ENCODE measurements at places on chromosomes 5 and 9.

- no peak for DNase-seq
Measured at GRCh38 chr9:105309531-105309931, 65.1 kb downstream of the SLC44A1 start.

DNA sequence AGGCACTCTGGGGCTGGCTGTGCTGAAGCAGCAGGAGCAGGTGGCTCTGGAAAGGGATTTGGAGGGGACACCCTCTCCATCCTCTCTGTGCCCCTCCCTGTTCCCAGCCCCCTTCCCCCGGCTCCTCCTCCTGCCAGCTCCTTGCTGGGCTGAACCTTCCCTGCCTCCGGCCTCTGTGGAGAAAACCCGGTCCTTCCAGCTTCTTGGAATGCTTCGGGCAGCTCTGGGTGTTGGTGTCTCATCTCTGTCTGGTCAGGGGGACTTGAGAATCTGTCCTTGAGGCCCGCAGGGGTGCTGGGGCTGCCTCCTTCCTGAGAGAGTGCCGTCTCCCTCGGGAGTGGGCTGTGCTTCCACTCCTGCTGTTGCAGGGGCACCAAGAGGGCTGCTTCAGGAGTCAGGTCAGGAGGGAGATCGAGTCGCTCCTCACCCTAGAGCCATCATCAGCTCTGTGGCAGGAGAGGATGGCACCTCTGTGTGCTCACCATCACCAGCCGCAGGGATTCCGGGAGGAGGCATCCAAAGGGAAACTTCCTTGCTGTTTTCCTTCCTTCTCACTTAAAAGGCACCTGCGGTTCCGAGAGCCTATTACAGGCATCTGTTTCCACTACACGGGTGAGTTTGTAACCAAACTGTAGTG is 30.6 kb downstream of the NDUFS6 start:
- no peak for DNase-seq

DNA sequence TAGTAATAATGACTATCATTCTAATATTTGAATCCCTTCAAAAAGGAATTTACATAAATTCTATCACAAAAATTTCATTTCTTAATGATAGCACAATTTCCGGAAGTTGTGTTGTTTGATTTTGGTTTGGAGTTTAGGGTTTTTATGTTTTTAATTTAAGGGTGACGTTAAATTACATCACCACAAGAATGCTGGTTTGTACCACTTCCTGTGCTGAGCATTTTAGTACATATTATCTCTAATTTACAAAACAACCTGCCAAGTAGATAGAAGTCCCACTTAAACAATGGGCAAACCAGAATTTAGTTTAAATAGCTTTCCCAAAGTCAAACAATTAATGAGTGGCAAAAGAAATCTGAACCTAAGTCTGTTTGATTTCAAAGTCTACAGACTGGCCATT is 63.4 kb downstream of the DENND1A start:
- no peak for DNase-seq

- no peak for DNase-seq
Measured at GRCh38 chr5:130231786-130232185, 327.5 kb downstream of the CHSY3 start.

- DNase-seq, result no peak
Measured at GRCh38 chr5:74394528-74394915, 246.0 kb downstream of the ENC1 start.

DNA sequence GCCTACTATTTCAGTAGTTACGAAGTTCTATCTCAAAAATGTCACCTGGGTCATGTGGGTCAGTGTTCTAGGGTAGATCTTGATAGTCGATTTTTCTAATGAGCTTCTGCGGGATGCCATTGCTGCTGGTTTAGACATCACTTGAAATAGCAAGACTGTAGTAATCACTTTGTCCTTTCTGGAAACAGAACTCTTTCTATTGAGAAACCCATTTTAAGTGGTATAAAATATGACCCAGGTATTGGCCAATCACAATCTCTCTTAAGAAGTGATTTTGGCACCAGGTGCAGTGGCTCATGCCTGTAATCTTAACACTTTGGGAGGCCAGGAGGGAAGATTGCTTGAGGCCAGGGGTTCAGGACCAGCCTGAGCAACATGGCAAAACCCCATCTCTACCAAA is 17.6 kb downstream of the ARRDC3 start:
- DNase-seq, result no peak

- DNase-seq, result no peak
Measured at GRCh38 chr9:36461323-36461722, 61.3 kb upstream of the RNF38 start.

DNA sequence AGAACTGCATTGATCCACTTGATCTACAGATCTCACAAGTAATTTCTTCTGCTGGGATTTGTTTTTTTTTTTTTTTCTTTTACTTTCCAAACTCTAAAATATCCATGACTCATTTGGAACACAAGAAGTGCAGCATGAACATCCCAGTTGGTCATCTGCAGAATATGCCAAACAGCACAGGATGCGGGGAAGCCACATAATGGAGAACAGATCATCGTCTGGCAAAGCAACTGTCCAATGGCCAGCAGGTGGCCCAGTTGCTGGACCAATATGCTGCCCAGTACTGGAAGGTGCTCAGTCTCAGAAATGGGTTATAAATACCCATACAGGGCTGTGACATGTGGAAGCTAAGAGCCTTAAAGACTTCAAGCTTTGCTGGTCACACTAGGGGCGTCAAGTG is 221.3 kb upstream of the TAS2R1 start:
- DNase-seq, result no peak

DNA sequence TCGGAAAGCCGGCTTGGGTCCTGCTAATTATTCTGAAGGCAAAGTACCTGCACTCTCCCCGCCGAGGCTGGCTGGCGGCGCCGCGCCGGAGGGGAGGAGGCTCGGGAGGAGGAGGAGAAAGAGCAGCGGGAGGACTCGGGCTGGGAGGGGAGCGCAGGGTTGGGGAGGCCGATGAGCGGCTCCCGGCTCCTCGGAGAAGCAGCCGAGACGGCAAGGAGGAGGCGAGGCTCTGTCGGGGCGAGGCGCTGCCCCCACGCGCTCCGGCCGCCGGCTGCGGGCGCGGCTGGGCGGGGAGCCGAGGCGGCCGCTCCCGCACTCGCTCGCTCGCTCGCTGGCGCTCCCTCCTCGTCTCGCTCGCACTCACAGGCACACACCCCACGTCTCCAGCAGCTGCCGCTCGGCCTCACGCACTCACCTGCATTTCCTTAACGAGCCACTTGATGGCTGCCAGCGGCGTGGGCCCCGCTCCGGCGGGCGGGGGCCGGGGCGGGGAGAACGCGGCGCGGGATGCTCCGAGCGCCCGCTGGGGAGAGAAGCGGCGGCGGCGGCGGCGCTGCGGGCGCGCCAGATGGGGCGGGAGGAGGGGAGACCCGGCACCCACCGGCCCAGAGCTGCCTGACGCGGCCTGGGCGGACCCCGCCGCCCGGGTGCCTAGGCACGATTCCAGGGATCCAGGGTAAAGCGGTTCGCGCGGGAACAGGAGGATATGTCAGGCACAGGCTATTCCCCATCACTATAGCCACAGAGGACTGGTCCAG is at the start of gene PTPRD:
TSS of gene PTPRD (minus strand) at position 362 of the 758 bp plus-strand sequence.
- DNase-seq, result no peak

DNA sequence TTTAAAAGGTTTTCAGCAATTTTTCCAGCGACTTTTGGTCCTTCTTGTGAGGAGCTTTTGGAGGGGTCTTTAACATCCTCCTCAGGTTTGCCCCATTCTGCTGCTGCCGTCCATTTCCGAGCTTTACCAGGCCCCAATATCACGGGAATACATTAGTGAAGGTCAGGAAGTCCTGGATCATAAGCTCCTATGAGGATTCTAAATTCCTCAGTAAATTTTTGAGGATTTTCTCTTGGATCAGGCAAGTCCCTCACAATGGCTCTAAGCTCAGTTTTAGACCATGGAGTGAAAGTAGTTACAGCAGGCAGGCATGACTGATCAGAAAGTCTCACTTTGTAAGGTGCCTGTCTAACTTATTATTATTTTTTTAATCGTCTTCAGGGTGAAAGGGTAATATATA is 17.2 kb upstream of the GBGT1 start:
- DNase-seq, result no peak

GRCh38 chr9:126702151-126703001 is 88.6 kb downstream of the LMX1B start:
- DNase-seq, result no peak

DNA sequence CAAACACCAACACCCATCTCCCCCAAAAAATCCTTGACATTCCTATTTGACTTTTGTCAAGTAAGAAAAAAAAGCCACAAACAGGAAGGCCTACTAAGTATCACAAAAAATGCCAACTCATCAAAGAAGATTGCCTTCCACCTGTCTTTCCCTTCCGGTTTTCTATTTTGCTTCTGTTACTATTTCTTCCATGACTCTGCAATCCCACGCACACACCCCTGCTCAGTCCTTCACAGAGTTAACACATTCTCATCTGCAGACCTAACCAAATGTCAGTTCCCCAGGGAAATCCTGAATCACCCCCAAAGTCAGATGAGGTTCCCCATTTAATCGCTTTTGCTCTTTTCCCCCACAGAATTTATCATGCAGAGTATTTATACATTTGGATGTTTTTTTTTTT is 15.1 kb downstream of the LPAR1 start:
- DNase-seq, result no peak

DNA sequence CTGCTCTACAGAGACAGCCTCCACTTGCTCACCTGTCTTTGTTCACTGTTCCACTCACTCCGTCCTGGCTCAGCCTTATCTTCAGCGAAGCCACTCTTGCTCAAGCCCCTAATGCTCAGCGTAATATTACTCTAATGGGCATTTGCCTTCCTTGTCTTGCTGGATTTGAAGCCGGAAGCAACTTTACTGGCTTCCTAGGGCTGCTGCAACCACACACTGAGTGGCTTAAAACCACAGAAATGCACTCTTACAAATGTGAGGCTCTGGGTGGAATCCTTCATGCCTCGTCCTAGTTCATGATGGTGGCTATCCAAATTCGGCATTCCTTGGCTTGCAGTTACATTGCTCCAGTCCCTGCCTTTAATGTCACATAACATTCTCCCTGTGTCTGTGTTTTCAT is 85.5 kb upstream of the MARCHF11 start:
- DNase-seq, result no peak

DNA sequence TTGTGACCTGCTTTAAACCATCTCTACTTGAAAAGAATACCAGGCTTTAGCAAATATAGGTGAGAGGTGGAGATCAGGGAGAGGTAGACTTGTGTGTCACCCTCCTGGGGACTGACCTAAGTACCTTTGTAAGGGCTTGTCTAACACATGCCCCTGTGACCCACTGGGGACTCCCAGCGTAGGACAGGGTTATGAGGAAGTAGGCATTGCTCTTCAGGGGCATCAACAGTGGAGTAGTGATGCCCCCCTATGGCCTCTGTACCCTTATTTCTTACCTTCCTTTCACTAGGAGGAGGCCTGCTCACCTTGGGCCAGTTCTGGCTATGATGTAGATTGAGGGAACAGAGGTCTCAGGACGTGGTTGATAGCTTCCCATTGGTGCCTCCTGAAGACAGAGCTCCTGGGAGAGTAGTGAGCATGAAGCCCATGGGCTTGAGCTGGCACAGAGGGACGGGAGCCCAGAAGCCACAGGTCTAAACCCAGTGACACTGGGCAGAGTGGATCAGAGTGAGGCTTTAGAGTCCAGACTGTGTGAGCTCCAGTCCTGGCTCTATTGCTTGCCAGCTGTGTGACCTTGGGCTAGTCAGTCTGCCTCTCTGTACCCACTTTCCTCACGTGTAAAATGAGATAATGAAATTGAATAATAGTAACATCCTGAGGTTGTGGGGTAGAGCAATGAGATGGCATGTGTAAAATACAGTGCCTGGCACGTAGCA is 191.7 kb downstream of the AOPEP start:
- DNase-seq, result no peak

GRCh38 chr5:7886849-7887475 is 18.0 kb downstream of the MTRR start:
- no peak for DNase-seq

- no peak for DNase-seq
Measured at GRCh38 chr9:116204252-116204882, 50.8 kb downstream of the PAPPA start.

GRCh38 chr5:75236322-75237316 is at the start of gene ANKRD31:
Gene ANKRD31, minus strand, starts transcription at chr5:75236878. Its CDS starts 192 bp downstream, at chr5:75236686.
- DNase-seq, result peak; percentile 37

GRCh38 chr5:122839731-122840130 is 5.7 kb upstream of the SNX24 start:
- DNase-seq, result no peak

- DNase-seq, result no peak
Measured at GRCh38 chr9:87725356-87725899, 491 bp upstream of the CTSL start.

DNA sequence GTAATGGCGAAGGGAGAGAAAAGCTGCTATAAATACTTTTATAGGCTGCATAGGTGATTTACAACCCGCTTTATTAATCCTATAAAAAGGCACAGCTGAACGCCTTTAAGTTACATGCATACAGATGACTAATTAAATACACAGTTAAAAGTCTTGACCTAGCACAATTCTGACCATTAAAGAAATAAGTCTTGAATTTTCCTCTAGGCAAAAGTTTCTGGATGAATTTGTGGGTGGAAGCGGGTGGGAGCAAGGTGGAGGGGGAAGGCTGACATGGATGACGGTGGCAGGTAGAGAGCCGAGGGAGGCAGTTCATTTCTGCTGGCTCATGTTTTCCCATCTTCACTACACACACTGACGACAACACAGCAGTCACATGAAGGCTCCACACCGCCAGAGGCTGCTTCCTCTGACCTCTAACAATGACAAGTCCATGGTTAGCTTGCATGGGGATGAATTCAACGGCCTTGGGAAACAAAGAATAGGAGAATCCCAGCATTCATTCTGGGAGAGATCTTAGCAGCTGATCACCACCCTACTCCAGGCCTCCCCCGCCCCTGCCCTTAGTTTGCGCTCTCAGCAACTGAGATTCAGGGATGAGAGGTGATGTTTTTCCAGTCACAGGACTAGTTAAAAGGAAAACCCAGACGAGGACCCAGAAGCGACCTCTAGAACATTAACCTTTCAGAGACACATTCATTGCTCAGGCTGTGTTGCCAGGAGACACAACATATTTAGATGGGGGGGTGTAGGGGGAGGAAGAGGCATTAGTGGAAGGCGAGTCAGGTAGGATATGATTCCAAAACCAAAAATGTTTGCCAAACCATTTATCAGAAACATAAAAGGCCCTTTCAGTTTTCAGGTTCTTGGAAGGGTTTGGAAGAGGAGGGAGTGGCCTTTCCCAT is 329.3 kb downstream of the PIK3R1 start:
- no peak for DNase-seq

DNA sequence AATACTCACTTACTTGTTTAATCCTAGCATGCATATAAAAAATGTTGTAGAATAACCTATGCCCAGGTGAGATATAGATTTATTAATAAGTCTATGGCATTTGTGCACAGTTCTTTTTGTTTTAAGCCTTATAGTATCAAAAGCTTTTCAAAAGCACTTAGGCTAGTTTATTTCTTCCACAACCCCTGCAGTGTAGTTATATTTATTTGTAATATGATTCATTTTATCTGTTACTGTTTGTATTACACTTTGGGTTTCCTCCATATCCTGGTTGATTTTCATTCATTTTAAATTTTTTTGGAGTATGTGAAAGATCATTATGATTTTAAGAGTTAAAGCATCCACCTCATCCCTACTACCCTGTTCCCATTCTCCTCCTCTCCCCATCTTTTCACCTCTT is 18.8 kb upstream of the ARHGEF28 start:
- DNase-seq, result no peak

All from esophagus squamous epithelium (tissue), 5 donors.